ENCODE measurements at places on chromosomes 6 and 20.

- peak; percentile 94 for DNase-seq
Measured at GRCh38 chr20:31608251-31608945, 3.3 kb downstream of the ID1 start.

- DNase-seq = no peak
Measured at GRCh38 chr6:36999061-36999750, 6.2 kb upstream of the FGD2 start.

GRCh38 chr20:49583669-49584417 lies 15.9 kb upstream of the PTGIS start:
- DNase-seq = peak; percentile 84

- DNase-seq = no peak
Measured at GRCh38 chr6:68082086-68082485, 553.0 kb upstream of the ADGRB3 start.

DNA sequence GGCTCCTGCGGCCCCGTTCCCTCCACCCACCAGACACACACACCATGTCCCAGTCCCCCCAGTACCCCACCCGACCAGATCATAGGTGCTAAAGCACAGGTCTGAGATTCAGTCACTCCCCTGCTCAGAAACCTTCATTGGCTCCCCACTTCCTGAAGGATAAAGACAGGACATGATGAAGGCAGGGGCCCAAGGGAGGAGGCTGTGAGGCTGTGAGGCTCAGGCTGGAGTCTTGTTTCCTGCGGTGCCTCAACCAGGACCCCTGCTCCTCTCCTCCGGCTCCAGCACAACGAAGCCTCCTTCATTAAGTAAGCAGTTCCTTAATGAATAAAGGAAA lies 81.1 kb downstream of the NCR2 start:
- no peak for DNase-seq

- DNase-seq = no peak
Measured at GRCh38 chr6:120108061-120108795, 758.7 kb upstream of the MAN1A1 start.

- no peak for DNase-seq
Measured at GRCh38 chr6:106574741-106575458, 54.4 kb downstream of the RTN4IP1 start.

- DNase-seq = no peak
Measured at GRCh38 chr6:109772883-109773431, 81.9 kb downstream of the FIG4 start.

GRCh38 chr20:52981051-52981450 lies 8.9 kb downstream of the TSHZ2 start:
- no peak for DNase-seq

DNA sequence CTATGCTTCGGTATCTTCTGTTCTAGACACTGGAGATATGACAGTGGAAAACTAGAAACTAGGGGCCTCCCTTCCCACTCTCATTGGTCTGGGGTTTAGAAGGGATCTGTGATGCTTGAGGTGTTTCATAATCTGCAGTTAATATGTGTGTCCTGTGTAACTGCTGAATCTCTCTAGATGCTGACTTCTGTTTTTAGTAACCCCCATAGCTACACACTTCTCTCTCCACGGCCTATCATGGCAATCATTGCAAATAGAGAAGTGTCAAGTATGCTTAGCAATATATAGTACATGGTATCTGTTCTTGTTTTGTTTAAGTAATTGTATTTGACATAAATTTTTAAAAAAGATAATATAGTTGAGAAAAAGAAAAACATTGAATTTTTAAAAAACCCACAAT lies 394.6 kb upstream of the MMS22L start:
- DNase-seq = no peak

DNA sequence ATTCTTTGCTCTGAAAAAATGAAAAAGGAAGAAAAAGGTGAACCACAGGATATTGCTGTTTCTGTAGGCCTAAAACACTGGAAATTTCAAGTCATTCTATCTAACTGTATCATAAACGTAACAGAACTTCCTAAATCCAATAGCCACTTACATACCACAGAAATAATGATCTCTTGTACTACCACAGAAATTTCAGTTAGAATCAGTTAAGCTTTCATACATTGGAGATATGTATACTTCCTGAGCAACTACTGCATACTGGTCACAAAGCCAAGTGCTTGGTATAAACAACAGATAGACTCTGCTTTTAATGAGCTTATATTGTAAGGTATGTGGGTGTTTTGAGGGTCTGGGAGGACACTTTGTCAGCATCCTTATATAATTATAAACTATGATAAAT lies 38.6 kb downstream of the VTA1 start:
- DNase-seq = no peak

- DNase-seq = no peak
Measured at GRCh38 chr20:33624399-33624798, 37.7 kb upstream of the C20orf144 start.

- peak; percentile 99 for DNase-seq
Measured at GRCh38 chr20:325045-325888, at the start of gene SOX12. Gene SOX12, plus strand, starts transcription at chr20:325552. Its CDS starts 373 bp downstream, at chr20:325925.

- DNase-seq = no peak
Measured at GRCh38 chr20:5652626-5653553, 97.3 kb upstream of the SHLD1 start.

DNA sequence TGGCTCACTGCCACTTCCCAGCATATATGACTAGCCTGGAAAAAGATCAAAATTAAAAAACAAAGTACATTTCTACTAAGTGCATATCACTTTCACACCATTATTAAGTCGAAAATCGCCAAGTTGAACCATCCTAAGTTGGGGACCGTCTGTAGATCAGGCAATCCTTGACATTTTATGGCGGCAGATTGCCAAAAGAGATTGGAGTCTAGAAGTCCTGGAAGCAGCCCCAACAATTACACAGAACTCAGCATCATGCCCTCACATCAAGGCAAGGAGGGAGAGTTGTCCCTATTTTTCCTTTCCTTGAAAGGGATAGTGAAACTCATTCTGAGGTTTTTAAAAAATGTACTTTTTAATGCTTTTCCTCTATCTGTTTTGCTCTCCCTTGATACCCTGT lies 30.7 kb downstream of the SLC22A3 start:
- no peak for DNase-seq
